Natural killer cell treated with Interleukin-12 subunit alpha and Interleukin-12 subunit beta and Interleukin-15 and Interleukin-18, amount 100 ng/mL, for 72 hours (primary cell): ENCODE measurements at places on chromosomes 1 and 21. TPM values are rescaled to one million over a fixed set of nuclear protein-coding genes. Genes with fewer than 3 reads are reported as not detected.

- DNase-seq, result no peak
These were observed 1.3 kb downstream of the NPHP4 start for GRCh38 chr1:5990913-5991312.

DNA sequence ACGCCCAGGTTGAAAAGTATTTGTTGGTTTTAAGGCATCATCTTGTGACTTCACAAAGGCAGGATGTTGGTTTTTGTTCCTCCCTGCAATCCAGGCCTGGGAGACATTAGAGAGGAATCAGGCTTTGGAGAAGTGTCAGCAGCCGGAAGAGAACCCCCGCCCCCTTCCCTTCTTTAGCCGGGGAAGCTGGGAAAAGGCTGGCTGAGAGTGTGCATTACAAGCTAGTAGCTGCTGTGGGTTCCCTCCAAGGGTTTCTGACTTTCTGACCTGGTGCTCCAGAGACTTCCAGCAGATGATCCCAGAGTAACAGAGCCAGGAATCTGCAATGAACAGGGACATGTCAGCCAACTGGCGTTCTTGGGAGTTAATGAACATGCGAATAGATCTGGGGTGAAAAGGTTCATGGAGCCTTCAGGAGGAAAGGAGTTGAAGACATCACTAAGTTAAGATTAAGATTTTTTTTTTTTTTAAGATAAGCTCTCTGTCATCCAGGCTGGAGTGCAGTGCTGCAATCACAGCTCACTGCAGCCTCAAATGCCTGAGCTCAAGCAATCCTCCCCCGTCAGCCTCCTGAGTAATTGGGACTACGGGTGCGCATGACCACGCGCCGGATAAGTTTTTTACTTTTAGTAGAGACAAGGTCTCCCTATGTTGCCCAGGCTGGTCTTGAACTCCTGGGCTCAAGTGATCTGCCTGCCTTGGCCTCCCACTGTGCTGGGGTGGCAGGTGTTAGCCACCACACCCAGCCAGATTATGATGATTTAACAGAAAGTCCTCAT is 7.5 kb downstream of the DISP3 start:
- DNase-seq, result no peak

- no peak for DNase-seq
These were observed 22.1 kb downstream of the PTPRU start for GRCh38 chr1:29258189-29258975.

The EFNA1 gene
- not detected for total RNA-seq

The LRRN2 gene
- not detected for total RNA-seq

DNA sequence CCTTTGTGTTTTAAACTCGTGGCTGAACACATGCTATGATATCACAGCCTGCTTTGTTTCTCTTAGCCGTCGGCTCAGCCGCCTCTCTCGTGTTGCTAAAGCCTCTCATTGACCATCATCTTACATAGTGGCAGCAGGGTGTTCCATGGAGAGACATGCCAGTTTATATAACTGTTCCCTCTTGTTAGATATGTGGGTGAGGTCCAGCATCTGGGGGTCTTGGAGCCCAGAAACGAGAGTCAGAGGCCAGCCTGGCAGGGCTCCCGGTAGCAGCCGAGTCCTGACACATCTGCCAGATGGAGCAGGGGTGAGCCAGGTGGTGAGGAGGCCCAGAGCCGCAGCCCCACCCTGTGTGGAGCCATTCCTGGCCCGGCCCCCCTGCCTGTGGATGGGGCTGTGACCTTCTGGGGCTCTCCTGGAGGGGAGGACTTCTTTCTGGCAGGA is 11.9 kb downstream of the PODN start:
- no peak for DNase-seq
